ENCODE measurements at places on chromosomes 6 and 20.
A peak's percentile ranks its signal among the peaks of the same experiment; 100 is the strongest.

DNA sequence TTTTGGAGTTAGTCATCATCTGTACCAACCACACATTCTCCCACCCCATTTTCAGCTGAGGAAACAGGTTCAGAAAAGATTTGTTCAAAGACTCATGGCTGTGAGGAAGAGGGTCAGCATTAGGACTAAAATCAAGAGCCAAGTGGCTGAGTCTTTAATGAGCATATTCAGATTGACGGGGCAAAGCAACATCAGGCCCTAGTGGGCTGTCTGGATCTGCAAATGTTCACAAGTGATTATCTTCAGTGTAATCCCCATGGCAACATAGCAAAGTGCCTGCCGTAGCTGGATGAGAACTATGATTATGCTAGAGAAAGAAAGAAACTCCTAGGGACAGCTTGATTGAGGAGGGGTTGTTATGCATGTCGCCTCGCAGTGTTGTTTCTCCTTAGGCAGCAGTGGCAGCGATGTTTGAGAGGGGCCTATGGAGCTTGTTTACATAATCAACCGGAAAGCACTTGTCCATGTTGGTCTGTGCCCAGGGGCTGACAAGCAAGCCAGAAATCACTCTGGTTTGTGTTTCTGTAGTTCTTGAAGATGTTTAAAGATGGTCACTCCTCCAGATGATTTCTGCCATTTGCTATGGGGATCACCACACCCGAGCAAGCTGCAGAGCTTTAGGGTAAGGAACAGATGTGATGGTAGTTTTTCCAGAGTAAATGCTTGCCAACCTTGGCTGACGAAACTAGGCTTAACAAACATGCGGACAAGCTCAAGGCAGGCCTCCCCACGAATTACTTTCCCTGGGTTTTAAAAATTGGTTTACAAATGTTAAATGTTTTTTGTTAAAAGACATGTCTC is 124.3 kb upstream of the MLIP start:
- peak; percentile 29 for DNase-seq

GRCh38 chr6:125094563-125094962 is 59.0 kb upstream of the TPD52L1 start:
- peak; percentile 41 for DNase-seq

GRCh38 chr6:142702501-142703460 is 242.2 kb downstream of the HIVEP2 start:
- no peak for DNase-seq

DNA sequence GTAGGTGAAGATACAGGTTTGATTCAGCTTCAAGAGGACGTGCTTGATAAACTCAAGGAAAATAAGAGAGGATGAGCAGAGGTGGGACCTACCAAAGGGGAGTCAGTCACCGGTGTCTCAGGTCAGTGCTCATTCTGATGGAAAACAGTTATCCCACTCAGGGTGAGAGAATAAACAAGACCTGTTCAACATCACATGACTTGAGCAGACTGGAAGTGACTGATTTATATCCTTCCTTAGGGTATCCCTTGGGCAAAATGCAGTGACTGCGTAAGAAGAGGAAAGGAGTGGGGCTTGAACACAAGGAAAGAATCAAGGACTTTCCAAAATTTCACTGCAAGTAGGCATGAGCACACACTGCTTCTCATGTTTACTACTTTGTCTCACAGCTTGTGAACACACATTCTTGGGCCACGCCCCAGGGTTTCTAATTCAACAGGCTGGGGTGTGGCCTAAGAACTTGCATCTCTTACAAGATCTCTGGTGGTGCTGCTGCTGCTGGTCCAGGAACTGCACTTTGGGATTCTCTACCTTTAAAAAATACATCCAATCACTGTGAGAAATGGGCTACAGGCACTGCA is 11.6 kb downstream of the CST3 start:
- DNase-seq: peak; percentile 29

- peak; percentile 87 for DNase-seq
Observed at GRCh38 chr20:39861381-39861780, 827.7 kb downstream of the MAFB start.

DNA sequence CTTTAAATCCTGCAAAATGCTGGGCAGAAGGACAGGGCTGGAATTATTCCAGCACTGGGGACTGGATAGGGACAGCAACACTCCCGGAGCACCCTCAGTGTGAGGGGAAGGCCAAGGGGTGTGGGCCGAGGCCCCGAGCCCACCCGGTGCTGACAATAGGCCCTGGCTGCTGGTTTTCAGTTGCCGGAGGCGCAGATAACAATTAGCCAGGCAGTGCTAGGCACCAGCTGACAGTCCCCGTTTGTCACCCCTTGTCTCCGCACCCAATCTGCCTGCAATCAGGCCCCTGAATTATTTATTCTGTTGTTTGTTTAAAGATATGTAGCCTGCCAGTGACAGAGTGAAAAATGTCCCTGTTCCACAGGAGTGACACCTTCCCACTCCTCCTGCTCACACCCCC is 120.0 kb downstream of the GRM4 start:
- no peak for DNase-seq

Measured in M059J (cell line).